Activated T-cell treated with anti-CD3 and anti-CD28 coated beads for 24 hours (primary cell): ENCODE measurements at places on chromosomes 4 and X.

- DNase-seq, result no peak
Observed at GRCh38 chrX:17537723-17538243, 162.8 kb downstream of the NHS start.

DNA sequence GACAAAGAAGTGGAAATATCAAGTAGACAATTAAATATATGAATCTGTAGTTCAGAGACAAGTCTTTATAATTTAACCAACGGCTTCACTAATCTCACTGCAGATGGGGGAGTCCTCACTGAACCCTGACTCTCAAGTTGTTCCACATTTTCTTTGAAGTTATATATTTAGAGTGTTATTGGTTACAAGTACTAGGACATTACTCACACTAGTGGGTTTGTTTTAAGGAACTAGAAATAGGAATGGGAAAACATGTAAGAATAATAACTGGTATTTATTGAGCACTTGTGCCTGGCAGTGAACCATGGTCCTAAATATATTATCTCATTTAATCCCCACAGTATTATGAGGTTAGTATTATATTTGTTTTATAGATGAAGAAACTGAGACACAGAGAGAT lies 22.0 kb downstream of the MND1 start:
- DNase-seq, result no peak

- no peak for DNase-seq
Observed at GRCh38 chrX:46793386-46794143, 34.6 kb upstream of the SLC9A7 start.

- no peak for DNase-seq
Observed at GRCh38 chrX:123476611-123477219, 256.1 kb downstream of the THOC2 start.

DNA sequence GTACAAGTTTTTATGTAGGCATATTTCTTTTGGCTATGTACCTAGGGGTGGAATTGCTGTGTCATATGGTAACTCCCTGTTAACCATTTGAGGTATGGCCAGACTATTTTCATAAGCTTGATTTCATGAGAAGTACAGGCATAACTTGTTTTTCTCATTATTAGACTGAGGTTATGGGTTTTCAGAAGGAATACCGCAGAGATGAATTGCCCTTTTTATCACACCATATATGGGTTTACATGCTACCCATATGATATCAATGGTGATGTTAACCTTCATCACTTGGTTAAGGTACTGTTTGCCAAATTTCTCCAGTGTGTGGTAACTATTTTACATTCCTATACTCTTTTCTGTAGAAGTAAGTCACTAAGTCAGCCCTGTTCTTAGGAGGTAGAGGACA lies 23.5 kb downstream of the RAB40A start:
- no peak for DNase-seq

- DNase-seq, result no peak
Observed at GRCh38 chr4:87543835-87544461, 14.8 kb upstream of the SPARCL1 start.

- DNase-seq, result no peak
Observed at GRCh38 chr4:61630548-61630947, 430.4 kb downstream of the ADGRL3 start.

DNA sequence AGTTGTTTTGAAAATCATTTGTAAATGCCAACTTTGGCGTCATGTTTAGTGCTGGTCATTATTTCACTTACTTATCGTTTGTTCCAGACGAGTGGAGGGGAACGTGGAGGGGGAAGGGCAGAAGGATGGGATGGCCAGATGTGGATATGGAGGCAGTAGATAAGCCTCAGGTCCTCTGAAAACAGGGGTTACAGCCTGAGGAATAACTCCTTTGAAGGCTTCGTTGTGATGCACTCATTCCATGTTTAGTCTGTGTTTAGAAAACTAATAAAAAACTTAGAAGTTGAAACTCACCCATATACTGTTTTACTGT lies 1.1 kb downstream of the MOB1B start:
- no peak for DNase-seq

- no peak for DNase-seq
Observed at GRCh38 chr4:26503427-26503826, 13.1 kb upstream of the CCKAR start.

DNA sequence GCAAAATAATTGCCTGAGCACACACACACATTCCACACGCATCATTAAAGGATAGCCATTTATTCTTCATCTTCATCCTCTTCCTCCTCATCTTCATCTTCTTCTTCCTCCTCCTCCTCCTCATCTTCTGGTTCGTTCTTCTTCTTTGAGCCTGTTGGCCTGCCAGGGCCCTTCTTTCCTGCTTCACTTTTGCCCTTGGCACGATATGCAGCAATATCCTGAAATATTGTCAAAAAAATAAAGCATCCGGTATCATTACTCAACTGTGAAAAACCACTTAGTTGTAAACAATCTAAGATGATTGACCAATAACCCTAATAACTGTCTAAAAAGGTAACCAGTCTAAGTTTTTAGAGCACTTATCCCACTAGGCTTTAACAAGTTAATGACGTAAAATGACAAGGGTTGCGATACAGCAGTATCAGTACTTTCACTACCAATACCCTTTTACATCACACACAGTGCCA lies 2.1 kb downstream of the HMGB2 start:
- no peak for DNase-seq

DNA sequence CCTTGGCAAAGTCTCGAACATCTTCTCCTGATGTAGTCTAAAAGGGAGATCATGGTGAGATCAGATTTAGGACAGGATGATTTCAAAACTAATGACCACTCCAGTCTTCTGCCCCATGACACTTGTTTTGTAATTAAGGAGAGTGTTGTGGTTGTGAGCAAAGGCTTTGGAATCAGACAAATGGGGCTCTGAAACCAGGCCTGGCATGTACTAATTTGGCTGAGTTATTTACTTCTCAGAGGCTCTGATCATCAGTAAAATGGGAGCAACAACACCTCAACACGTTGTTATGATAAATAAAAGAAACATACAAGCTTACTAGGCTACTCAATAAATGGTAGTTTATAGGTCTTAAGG lies 106.9 kb upstream of the FTHL17 start:
- DNase-seq, result no peak

GRCh38 chrX:38220415-38221390 lies at the start of gene SRPX:
Gene SRPX, minus strand, starts transcription at chrX:38220871. Its CDS starts 79 bp downstream, at chrX:38220792.
- no peak for DNase-seq

- no peak for DNase-seq
Observed at GRCh38 chr4:17773135-17773698, 8.2 kb downstream of the FAM184B start.

- DNase-seq, result no peak
Observed at GRCh38 chr4:152218576-152218975, 317.3 kb downstream of the FBXW7 start.

- DNase-seq, result no peak
Observed at GRCh38 chr4:151263455-151263854, 13.5 kb upstream of the PRSS48 start.
